Stimulated activated CD4-positive, alpha-beta T cell treated with anti-CD3 and anti-CD28 coated beads, Interleukin-4, amount 100 ng/mL, for 24 hours (primary cell): ENCODE measurements at places on chromosomes 1 and 21.
A peak's percentile ranks its signal among the peaks of the same experiment; 100 is the strongest.

DNA sequence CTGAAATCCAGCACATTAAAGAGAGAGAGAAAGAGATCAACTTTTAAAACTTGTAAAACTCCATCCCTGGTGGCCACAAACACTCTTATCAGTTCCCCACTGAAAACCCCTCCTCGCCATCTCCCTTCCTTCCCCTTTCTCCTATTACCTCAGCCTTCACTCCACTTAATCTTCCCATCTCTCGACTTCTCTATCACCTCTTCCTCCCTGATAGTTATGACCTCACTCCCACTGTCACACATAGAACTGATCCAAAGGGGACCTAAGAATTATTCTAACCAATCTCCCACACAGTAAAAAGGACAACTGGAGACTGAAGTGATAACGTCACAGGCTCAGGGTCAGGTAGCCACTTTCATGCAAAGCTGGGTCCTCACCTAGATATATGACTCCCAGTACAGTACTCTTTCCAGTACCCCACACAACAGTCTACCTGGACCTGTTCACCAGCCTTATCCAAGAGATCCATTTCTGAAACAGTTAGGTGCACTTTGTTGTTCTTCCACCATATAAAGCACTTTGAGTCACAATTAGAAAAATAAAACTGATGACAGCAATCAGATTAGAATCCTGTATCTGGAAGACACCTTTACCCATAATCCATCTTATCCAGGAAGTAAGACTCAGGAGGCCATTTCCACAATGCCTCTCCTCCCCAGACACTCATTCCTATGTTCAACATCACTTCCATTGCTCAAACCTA lies 324.8 kb downstream of the SMYD3 start:
- DNase-seq: no peak

GRCh38 chr1:38690790-38691449 lies 168.7 kb downstream of the RRAGC start:
- no peak for DNase-seq

- DNase-seq: no peak
These were observed 53.5 kb upstream of the TENT5B start for GRCh38 chr1:27065999-27066630.

DNA sequence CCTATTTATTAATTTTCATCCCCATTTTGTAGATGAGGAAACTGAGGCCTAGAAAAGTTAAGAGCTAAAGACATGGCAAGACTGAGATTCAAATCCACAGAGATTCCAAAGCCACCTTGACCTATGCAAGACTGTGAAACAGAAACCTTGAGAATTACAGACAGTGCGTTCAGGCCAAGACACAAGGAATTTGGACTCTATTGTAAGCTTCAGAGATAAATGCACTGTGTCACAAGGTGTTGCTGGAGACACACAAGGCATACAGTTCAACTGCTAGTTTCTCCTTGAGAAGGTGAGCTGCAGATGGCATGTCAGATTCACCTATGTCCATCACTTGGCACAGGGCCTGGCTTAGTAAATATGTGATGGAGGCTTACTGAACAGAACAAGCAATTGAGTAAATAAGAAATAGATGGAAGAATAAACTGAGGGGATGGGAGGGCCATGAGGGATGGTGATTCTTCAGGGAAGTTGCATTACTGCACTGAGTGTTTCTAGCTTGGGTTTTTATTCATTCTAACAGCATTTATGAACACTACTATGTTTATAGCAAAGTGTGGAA lies 215.0 kb downstream of the DAB1 start:
- DNase-seq: no peak

- DNase-seq: peak; percentile 40
These were observed 47.3 kb downstream of the UBIAD1 start for GRCh38 chr1:11320153-11320936.

DNA sequence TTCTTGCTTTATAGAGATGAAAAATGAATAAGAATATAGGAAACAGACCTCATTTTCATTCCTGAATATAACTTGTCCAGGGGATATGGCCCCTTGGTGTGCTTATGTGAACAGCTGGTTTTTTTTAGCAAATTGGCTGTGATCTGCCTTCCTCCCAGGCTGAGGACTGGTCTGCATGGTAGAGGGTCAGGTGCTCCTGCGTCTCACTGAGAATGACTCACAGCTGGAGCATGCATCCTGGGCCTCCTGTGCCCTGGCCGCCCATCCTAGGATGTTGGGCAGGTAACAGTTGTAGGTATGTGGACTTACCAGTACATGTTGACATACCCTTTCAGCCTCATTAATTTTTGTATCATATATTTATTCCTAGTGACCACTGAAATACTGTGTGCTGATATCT lies 29.8 kb downstream of the AGT start:
- DNase-seq: no peak

GRCh38 chr1:235734335-235734734 lies 84.8 kb upstream of the GNG4 start:
- DNase-seq: no peak

GRCh38 chr1:40697436-40697835 lies 5.9 kb downstream of the NFYC start:
- DNase-seq: no peak

DNA sequence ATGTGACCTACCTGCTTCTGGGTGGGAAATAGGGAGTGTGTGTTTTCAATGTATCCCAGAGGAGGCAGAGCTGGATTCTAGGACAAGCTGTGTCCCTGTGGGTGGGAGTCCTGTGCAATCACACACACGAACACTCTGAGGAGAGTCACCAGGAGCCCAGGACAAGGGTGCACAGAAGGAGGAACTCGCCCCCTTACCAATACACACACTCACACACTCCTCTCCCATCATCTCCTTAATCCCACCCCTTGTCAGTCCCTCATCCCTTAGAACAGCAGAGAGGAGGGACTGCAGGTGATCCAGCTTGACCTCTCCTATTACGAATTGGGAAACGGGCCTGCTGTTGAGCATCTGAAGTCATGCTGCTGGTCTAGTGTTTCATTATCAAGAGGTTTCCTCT lies 8.5 kb upstream of the MYBPHL start:
- DNase-seq: no peak

GRCh38 chr1:206581571-206581981 lies 30.7 kb downstream of the EIF2D start:
- DNase-seq: peak; percentile 75

GRCh38 chr1:176379626-176380339 lies 83.2 kb upstream of the PAPPA2 start:
- no peak for DNase-seq

- peak; percentile 27 for DNase-seq
These were observed 50.3 kb upstream of the L1TD1 start for GRCh38 chr1:62144238-62144831.

- no peak for DNase-seq
These were observed 35.2 kb upstream of the AK4 start for GRCh38 chr1:65112811-65113210.

- DNase-seq: no peak
These were observed 134.5 kb downstream of the VAV3 start for GRCh38 chr1:107830526-107830925.

DNA sequence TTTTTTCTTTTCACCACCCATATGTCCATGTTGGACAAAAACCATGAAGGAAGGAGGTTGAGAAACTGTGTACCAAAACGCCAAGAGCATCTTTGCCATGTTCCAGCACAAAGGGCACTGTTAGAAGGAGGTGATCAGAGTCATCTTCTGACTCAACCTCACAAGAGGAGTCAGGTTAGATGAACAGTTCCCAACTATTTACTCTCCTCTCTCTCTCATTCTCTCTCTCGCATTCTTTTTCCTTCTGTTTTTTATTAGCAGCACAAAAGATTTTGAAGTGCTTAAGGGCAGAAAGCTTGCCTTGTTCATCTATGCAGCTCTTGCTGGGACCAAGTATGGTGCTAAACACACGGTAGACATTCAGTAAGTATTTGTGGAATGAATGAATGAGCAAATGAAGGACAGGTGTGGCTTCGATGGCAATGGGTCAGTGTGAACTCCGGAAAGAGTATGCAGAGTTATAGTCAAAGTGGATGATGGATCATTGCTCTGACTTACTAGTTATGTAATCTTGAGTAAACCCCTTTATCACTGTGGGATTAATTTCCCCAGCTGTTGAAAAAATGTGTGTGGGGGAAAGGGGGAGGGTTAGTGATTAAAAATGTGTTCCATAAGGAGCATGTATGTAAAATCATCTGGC lies 33.9 kb downstream of the DDR2 start:
- no peak for DNase-seq

- no peak for DNase-seq
These were observed 1.3 kb upstream of the OLIG2 start for GRCh38 chr21:33024201-33025103.

DNA sequence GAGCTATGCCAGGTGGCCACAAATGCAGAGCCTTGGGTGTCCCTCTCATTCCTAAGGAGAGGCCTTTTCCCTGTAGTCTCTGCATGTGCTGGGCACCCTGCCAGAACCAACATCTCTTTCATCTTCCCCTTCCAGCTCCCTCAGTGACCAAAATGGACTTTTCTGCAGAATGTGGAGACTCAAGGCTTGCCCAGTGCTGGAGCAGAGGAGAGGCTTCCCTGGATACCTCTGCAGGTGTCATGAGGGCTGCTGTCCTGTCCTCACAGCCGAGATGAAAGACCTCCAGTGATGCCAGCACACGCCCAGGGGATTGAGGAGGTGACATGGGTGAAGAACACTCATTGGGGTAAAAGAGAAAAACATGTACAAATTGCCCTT lies 347.0 kb upstream of the AJAP1 start:
- DNase-seq: no peak

DNA sequence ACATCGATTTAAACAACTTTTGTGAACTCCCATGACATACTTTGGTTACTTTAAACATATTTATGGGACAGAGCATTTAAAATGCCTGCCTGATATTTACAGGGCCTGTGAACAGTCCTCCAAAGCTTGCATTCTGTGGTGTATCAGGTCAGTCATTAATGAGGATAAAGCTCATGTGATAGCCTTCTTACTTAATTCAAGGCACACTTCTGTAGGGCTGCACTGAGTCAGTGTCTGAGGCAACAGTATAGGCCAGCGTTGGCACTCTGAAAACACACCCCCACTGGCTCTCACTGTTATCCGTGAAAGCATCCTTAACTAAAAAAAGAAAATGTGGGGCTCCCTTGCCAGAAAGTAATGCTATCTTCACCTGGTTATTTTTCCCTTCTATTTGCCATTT lies 200.0 kb downstream of the NFIA start:
- no peak for DNase-seq

- no peak for DNase-seq
These were observed 443.1 kb upstream of the DAB1 start for GRCh38 chr1:57866998-57867397.

GRCh38 chr21:15170614-15171013 lies 105.8 kb upstream of the NRIP1 start:
- DNase-seq: no peak

- no peak for DNase-seq
These were observed 60.3 kb downstream of the KCNJ6 start for GRCh38 chr21:37855647-37856625.

DNA sequence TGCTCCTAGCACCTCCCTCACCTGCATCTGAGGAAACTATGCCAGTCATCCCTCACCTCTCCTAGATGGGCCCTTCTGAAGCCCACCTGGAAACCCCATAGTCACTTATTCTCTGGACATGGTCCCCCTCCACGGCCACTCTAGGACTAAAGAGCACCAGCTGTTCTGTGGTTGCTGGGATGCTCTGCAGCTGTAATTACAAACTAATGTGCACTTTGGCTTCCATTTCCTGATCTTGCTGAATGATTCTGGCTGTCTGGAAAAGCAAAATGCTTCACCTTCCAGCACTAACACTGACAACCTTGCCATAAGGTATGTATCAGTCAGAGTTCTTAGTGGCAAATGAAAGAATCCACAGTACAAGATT lies 48.7 kb upstream of the PSEN2 start:
- DNase-seq: no peak

GRCh38 chr1:44419901-44420300 lies 14.8 kb downstream of the RNF220 start:
- no peak for DNase-seq

DNA sequence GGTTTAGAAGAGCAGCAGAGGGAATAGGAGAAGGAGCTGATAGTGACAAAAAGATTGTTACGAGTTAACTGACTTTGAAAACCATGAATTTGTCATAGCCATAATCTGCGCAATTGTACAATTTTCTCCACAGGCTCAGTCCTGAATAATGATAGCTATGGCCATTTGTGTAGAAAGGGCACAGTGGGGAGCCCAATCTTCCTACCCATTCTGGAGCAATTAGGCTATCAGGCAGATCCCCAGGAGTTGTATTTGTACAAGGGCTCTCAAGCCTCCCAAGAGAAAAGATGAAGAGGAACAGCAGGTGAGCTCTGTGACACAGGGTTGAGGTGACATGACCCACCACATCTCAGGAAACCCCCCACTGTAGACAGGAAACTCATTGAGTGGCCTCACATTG lies 42.1 kb upstream of the SAMD13 start:
- DNase-seq: no peak

DNA sequence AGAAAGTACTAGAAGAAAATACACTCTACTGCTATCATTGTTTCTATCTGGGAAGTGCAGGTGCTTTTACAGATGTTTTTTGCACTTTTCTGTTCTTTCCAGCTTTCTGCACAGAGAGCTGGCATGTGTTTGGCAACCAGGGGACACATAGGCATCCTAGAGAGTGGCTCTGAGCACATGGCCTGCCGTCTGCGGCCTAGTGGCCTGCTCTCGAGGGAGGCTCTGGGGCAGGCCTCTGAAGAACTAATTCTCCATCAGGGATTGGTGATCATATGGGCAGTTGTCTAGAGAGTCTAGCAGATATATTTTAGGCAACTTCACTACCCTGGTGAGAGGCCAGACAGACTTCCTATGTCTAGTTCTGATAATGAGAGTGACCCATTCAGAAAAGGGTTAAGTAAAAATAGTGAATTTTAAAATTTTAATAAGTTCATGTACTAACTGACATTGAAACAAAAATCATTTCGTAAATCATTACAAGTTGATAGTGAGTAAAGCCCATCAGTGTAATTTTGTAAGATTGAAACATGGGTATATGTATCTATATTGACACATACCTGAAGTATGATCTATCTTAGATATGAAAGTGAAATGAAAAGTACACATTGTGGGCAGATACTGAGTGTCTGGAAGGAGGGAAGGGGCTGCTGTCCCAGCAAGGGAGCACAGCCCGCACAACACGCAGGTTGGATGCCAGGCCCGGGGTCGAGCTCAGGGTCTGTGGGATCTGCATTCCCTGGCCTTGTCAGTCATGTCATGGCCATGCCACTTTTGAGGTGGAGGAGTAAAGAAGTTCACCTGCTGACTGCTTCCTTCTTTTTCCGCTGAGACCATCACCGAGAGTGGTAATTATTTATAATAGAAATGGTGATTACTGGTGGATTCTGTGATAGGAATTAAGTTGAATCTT lies 79.8 kb downstream of the PCBP3 start:
- no peak for DNase-seq

DNA sequence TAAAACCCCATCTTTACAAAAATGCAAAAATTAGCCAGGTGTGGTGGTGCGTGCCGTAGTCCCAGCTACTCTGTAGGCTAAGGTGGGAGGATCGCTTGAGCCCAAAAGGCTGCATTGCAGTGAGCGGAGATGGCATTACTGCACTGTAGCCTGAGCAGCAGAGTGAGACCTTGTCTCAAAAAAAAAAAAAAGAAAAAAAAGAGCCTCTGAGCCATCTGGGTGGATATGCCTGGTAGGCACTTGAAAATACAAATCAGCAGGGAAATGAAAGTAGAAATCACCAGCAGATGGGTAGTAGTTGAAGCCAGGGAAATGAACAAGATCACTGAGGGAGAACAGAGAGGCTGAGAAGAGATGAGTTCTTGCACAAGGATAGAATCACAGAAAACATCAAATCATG lies 131.0 kb upstream of the HMCN1 start:
- DNase-seq: no peak

GRCh38 chr1:153447498-153448170 lies 12.8 kb downstream of the S100A7 start:
- no peak for DNase-seq

- no peak for DNase-seq
These were observed 1.2 kb downstream of the MAST2 start for GRCh38 chr1:45804669-45804969.

- peak; percentile 50 for DNase-seq
These were observed 11.4 kb downstream of the FASLG start for GRCh38 chr1:172670316-172670715.
